ENCODE measurements at places on chromosomes 12 and 14.

DNA sequence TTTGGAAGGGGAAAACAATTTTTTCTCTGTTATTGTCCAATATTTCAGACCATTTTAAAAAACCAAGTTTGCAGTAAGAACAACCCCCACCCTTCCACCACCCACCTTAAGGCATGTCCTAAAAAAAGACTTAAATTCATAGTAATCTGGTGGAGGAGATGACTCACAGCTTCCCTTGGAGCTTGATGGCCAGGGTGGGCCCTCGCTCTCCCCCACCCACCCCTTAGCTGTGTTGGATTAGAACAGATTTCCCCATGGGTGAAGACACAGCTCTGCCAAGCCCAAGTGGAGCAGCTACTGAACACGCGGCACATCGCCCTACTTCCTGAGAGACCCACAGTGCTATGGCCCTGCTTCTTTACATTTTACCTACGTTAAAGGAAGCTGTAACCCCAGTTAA is 140.3 kb downstream of the GCH1 start:
- no peak for DNase-seq

DNA sequence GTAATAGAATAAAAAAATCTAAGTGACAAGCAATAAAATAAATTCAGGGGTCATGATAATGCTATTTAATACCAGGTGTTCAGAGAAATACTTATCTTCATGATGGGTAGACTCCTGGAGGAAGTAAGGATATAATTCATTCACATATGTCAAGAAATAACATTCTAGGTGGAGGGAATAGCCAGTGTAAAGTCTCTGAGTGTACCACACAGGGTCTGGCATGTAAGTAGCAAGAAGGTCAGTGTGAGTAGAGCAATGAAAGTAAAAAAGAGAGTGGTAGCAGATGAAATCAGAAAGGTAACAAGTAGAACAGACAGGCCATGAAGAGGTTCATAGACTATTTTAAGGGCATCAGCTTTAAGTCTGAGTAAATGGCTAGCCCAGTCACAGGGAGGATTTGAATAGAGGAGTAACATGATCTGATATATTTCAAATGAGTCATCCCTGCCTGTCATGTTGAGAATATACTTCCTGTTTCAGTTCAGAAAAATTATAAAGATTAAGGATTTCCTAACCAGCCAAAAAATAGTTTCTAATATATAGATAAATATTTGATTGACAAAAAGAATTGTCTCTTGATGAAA is 519.9 kb downstream of the C12orf50 start:
- DNase-seq: no peak

DNA sequence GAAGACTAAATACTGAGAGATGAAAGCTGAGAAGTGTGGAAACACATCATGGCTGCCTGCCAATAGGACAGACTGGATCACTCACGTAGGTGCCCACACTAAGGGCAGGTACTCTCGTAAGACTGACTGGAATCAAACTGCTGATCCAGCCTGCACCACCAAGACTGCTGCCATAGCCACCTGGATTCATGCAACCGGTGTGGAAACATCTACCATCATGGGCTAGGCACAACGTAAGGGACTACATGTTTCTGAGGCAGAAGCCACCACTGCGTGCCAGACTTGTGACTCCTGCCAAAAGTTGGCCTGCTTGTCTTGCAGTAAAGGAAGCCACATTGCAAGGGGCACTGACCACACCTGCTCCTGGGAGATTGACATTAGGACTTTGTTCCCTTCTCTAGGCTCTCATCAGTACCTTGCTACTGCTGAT is 3.8 kb downstream of the POMT2 start:
- no peak for DNase-seq

DNA sequence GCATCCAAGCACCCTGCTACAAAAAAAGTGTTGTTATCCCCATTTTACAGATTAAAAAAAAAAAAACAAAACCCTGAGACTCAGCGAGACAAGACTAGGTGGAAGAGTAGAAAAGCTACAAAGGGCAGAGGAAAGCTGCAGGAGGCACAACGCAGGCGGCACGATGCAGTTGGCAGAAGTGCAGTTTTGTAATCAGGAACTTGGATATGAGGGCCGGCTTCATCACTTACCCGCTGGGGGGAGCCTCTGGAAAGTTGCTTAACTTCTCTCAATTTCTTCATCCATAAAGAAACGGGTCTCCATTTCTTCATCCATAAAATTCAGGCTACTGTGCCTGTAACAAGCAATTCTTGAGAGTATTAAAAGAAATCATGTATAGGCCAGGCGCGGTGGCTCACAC is 33.1 kb upstream of the CCDC60 start:
- DNase-seq: no peak

DNA sequence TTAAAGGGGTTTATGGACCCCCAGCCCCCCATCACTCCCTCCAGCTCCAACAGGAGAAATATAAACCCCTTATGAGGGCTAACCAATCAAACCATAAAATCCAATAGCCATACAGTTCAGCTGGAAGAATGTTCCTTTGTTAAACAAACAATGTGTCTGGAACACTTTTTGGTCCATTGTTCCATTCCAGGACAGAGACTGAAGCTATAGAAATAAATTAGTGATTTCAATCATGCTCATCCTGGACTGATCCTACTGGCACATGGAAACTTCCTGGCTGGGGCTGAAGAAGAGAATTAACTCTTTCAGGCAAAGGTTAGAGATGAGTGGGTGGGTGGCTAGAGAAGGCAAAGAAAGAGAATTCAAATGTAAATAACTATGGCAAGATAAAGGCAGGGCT is 63.4 kb downstream of the ANO2 start:
- DNase-seq: no peak
